COLO829 (cell line): ENCODE measurements at places on chromosomes 2 and 18.
A peak's percentile ranks its signal among the peaks of the same experiment; 100 is the strongest.

- DNase-seq = no peak
Observed at GRCh38 chr2:150937030-150937429, 324.6 kb downstream of the RBM43 start.

GRCh38 chr2:174344716-174345461, 10.1 kb downstream of the SP9 start:
- DNase-seq = peak; percentile 42

GRCh38 chr18:12652861-12653401, 5.0 kb downstream of the SPIRE1 start:
- DNase-seq = no peak

DNA sequence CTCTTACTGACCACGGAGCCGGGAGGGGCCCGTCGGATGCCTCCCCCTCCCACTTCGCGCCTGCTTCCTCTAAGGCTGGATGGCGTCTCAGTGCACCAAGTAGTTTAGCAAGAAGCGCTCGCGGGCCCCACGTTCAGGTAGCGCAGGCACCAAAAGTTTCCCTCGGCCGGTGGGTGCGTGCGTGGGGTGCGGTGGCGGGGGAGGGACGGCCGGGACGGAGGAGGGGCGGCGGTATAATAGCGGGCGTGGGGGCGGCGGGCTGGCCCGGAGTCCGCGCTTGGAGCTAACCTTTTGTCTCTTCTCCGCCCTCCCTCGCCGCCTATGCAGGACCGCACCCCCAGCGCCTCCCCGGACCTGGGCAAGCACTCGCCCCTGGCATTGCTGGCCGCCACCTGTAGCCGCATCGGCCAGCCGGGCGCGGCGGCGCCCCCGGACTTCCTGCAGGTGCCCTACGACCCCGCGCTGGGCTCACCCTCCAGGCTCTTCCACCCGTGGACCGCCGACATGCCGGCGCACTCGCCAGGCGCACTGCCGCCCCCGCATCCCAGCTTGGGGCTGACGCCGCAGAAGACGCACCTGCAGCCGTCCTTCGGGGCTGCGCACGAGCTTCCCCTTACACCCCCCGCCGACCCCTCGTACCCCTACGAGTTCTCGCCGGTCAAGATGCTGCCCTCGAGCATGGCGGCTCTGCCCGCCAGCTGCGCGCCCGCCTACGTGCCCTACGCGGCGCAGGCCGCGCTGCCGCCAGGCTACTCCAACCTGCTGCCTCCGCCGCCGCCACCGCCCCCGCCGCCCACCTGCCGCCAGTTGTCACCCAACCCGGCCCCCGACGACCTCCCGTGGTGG, 1.0 kb downstream of the SP5 start:
- DNase-seq = no peak

GRCh38 chr2:37568565-37568964, 102.9 kb downstream of the CDC42EP3 start:
- DNase-seq = no peak

DNA sequence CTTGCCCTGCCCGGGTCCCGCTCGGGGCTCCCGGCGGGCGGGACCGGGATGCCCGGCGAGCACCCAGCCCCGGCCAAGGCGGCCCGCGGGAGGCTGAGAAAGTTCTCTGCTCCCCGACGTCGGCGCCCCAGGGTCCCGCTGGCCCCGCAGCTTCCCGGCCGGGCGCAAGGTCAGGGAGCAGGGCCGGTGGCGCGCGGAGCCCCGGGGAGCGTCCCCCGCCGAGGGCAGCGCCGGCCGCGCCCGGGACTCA, 331 bp downstream of the SERPINE2 start:
- DNase-seq = no peak

DNA sequence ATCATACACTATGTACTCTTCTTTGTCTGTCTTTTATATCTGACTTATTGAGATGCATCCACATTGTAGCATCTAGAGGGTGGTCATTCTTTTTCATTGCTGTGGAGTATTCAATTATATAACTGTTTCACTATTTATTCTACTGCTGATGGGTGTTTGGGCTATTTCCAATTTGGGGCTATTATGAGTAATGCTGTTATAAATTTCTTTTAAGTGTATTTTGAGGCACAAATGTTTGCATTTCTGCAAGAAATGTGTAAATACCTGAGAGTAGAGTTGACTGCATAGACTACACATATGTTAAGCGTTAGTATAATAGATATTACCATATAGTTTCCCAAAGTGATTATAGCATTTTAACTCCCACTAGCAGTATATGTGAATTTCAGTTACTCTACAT, 26.9 kb upstream of the PPP1R1C start:
- no peak for DNase-seq

DNA sequence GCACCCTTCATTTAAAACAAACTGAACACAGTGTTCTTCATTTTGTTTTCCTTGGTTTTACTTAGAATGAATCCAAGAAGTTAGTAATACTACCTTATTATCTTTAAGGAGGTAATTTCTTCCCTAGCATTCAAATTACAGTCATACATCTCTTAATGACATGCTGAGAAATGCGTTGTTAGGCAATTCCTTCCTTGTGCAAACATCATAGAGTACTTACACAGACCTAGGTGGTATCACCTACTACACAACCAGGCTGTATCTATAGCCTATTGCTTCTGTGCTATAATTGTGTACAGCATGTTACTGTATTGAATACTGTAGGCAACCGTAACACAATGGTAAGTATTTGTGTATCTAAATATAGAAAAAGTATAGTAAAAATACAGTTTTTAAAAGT, 8.4 kb upstream of the CABYR start:
- DNase-seq = no peak

DNA sequence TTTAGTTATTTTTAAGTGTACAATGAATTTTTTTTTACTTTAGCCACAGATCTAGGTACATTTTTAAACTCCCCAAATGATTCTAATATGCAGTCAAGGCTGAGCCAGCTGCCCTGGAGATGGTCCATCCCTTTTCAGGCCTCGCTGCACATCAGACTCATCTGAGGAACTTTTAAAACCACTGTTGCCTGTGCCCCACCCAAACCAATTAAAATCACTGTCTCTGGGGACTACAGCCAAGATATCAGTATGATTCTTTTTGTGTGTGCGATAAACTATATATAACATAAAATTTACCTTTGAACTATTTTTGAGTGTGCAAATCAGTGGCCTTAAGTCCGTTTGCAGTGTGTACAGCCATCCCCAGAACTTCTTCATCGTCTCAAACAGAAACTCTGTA, 9.1 kb upstream of the MALT1 start:
- no peak for DNase-seq

- no peak for DNase-seq
Observed at GRCh38 chr2:107308835-107309234, 422.9 kb upstream of the ST6GAL2 start.

DNA sequence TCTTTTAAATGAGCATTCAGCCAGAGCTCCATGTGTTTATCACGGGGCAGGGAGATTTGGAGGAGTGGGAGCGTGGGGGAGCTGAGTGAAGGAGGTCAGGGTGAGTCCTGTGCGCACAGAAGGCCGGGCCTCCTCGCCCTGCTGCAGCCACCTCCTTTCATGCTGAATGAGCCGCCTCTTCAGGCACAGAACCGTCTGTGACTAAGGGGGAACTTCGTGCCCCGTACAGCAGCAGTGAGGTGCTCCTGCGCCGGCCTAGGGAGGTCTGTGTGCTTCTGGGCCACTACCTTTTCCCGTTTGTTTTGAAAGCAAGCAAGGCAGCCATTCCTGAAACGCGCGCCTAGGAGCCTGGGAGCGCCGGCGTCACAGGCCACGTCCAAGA, 27.1 kb upstream of the ZNF516 start:
- DNase-seq = no peak

- no peak for DNase-seq
Observed at GRCh38 chr18:74276609-74277008, 15.2 kb downstream of the CYB5A start.

GRCh38 chr18:44912740-44913478, 232.2 kb downstream of the SETBP1 start:
- DNase-seq = no peak

DNA sequence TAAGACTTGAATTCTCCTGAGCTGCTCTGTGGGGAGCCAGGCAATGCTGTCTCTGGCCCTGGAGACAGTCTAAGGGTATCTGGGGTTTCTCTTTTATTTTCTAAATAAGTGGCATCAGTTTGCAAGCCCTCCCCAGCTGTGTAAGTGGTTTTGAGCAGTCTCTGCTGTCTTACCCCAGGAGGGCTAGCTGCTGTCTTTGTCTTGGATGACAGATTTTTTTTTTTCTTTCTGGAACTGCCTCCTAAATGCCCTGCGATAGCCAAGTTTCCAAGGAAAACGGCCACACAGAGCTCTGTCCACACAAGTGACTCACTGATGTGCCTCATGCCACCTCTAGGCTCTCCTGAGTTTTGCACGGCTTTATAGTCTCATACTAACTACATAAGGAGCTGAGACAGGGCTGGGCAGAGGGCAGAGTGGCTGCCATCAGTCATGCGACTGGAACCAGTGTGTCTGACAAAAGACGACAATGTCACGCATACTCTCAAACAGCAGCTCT, 37.2 kb upstream of the THOC1 start:
- no peak for DNase-seq

GRCh38 chr2:23009545-23010149, 375.3 kb upstream of the KLHL29 start:
- no peak for DNase-seq

GRCh38 chr2:147174824-147175254, 670.0 kb upstream of the ACVR2A start:
- no peak for DNase-seq

DNA sequence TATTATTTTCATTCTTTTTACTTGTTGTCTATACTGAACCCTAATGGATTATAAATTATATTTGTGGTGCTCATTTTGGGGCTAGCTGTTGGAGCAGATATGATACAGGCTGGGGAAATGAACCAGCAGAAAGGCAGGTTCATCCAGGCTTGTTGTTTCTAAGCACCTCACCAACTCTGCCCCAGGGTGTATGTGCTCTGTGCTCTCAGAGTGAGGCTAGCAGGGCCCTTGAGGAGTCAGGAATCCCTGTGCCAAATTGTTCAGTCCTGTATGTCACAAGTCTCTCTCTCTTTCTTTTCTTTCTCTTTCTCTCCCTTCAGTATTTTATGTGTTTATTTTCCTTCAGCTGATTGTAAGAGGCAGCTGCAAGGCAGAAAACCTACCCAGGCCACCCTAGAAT, 181.1 kb upstream of the DPP10 start:
- no peak for DNase-seq

DNA sequence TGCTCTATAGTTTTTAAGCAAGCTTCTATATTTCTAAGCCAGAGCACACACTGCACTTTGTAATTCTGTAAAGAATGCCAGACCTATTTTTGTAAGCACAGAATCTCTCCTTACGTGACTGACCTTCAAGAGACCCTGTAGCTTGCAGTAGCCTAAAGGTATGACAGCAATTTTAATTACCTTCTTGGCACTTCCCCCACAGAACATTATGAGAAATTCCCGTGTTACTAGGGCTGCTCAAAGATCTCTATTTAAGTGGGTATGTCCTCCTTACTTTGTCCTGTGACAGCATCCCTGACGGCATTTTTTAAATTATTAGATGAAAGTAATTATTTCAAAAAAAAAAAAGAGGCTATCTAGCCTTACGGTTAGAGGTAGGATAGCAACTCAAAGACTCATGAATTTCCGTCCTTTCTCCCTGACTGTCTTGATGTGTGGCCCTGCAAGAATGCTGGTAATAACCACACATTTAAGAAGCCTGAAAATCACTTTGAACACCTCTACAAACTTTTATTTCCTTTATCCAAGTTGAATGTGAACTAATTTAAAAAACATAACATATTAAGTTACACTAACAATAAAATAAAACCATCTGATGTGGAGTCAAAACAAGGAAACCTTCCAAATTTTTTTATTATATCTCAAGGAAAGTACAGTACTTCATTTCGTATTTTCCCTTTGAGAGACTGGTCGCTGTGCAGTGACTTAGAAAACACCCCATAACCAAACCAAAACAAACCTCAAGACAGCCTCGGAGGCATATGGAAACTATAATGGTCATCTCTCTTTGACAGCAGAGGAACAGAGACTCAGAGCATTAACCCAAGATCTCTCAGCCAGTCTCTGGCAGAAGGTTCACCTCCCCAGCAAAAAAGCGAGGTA, 54.9 kb downstream of the THUMPD2 start:
- DNase-seq = no peak

- DNase-seq = no peak
Observed at GRCh38 chr2:15311201-15311907, 249.8 kb downstream of the NBAS start.

GRCh38 chr2:15081356-15081755, 448.8 kb downstream of the LRATD1 start:
- no peak for DNase-seq

GRCh38 chr2:54894467-54894866, 155.8 kb downstream of the RTN4 start:
- DNase-seq = no peak

DNA sequence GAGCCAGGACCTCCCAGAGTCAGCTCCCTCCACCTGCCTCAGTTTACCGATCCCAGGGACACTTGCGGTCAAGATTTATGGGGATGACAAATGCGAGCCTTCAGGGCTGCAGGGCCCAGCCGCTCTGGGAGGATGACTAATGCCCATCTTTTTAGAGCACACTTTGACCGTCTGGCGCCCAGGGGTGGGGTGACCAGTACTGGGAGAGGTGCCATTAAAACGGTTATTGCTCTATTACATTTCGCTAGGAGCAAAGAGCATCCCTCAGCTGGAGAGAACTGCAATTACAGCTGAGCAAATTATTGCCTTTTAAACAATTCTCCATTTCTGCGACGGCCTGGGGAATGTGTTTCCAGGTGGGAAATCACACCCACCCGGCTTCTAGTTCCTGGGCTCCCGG, 42.6 kb upstream of the HPCAL1 start:
- DNase-seq = no peak

DNA sequence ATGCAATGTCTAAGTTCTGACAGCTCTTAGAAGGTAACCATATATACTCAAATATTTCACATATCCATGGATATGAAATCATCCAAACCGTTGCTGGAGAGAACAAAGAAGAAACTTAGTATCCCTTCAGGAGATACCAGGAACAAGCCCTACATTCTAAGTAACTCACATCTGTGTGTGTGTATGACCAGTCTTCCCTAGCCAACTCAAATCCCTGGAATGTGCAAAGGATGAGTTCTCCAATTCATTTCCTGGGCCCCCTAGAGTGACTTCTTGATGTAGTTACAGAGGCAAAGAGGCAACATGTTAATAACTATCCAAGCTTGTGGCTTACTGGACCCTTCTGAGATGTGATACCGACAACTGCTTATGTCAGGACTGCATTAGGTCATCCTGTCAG, 20.1 kb downstream of the TPGS2 start:
- DNase-seq = no peak

GRCh38 chr2:181788897-181789555, 102.5 kb upstream of the ITPRID2 start:
- DNase-seq = no peak

DNA sequence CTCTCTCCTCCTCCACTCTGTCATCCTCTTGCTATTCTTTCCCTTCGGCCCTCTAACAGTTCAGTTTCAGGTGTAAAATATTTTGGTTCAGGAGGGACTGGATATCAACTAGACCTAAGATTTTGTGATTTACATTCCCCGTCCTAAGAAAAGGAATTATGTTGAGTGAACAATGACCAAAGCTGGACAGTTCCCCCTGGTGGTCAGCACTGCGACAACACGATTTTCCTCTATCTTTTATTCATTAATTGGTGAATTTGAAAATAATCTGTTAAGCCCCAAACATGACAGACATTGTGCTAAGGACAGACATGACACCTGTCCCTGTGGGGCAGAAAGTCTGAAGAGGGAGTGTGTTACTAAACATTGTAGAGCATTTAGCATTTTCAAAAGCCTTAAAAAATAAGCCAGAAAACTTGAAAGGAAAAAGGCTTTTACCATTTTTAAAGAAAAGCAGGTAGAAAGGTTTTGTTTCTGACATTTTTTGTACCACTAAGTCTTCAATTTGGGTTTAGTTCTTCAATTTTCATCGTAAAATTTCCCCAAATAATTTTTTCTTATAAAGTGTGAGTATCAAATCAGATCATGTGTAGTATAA, 28.4 kb upstream of the GTF2A1L start:
- peak; percentile 59 for DNase-seq
